Astrocyte of the spinal cord (primary cell): ENCODE measurements at places on chromosomes 2 and 18.

- no peak for DNase-seq
Observed at GRCh38 chr2:26852405-26853306, 4.7 kb downstream of the DPYSL5 start.

- no peak for DNase-seq
Observed at GRCh38 chr2:159050426-159050825, 82.0 kb downstream of the TANC1 start.

DNA sequence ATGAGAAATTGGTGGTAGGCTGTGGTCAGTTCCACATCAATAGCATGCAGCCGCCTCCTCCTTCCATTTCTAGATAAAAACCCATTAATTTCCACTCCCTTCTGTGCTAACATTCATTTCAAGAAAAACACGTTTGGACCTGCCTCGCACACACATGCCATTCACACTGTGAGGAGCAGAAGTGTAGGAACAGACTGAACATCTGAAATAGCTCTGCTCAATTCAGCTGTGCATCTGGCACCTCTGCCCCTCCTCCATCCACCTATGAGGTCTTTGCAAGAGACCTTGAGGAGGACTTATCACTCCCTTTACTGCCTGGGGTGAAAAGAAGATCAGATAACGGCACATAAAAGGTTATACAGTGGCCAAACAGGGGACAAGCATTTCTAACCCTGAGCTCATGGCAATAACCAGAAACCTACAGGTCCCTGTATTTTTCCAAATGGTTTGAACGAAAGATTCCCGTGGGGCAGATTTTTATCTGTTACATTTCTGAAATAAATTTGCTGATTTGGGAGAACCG, 30.8 kb upstream of the LRP2 start:
- DNase-seq: no peak

DNA sequence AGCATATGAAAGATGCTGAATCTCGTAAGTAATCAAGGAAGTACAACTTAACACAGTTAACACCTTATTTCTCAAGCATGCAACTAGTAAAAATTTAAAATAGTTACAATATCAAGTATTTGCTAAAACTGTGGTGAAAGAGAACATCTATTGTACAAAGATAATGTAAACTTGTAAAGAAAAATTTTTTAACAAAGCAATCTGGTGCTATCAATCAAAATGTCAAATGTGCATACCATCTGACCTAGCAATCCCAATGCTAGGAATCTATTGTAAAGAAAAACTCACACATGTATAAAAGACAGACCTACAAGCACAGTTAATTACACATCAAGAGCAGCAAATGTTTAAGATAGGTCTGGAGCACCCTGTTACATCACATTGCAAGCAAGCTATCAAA, 90.1 kb downstream of the SLC66A3 start:
- no peak for DNase-seq

GRCh38 chr2:44983836-44984604, 25.2 kb downstream of the SIX2 start:
- DNase-seq: no peak

GRCh38 chr2:176647325-176648165, 378.3 kb downstream of the MTX2 start:
- no peak for DNase-seq

- DNase-seq: no peak
Observed at GRCh38 chr2:173922760-173923159, 42.4 kb downstream of the SP3 start.

DNA sequence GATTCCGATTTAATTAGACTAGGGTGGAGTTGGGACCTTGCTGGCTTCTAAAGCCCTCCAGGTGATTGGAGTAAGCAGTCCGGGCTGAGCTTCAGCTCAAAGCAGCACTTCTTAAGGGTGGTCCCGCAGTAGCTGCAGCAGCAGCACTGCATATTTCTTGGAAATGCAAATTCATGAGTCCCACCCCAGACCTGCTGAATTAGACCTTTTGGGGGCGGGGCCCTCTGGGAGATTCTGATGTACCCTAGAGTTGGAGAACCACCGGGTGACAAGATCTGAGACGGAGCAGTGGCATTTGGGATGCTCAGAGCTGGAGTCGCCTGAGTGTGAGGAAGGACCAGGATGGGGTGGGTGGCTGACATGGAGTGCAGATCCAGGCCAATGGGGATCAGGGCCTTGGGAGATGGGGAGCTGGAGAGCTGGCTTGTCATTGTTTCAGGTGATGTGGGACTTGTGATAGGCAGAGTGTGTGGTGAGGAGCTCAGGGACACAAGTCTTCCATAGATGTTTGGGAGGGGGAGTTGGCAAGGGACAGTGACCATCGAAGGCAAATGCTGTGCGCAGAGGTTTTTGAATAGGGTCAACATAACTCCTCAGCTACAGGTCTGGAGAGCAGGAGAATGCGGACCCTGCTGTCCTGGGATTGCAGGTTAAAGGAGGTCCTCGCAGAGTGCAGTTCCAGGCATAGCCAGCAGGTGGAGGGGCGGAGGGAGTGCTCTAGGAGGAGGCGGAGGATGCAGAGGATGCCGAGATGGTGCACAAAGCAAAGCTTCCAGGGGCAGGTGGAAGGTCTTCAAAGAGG, 130.9 kb upstream of the RAB12 start:
- DNase-seq: peak; percentile 41

GRCh38 chr2:231009236-231009919, 13.5 kb downstream of the SPATA3 start:
- DNase-seq: no peak

DNA sequence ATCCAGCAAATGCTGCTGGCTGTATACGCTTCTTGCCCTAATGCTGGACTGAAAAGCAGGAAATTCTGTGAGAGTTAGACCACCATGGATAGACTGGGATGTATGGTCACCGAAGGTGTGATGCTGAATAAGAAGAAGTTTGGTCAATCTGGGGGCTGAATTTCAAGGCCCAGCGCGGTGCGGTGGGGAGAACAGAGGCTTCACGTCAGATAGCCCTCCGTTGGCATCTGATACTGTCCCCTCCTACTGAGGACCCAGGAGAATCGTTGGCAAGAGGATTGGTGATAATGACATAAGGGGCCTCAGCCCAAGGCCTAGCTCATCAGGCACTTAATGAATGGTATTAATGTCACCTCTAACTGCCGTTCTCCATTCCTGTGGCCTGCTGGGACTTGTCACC, 97.3 kb upstream of the ST3GAL5 start:
- DNase-seq: no peak

DNA sequence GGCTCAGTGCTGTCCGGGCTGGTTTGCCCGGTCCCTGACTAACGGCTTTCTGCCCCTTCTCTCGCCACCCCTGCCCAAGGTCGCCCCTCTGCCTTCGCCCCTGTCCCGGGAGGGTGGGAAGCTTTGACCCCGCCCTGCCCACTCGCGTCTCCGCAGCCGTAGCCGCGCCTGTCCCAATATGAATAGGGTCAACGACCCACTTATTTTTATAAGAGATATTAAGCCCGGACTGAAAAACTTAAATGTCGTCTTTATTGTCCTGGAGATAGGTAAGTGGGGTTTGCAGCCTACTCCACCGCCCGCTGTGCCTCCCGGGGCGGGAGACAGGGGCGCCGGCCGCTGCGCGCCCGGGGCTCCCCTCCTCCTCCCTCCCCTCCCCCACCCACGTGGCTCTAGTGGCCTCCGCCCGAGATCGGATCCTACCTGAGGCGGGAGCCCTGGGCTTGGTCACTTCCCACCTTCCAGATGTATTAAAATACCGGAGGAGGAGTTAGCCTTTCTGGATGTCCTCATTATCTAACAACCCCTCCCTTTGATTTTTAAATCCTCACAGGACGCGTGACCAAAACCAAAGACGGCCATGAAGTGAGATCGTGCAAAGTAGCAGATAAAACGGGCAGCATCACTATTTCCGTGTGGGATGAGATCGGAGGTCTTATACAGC, 633 bp downstream of the NABP1 start:
- DNase-seq: no peak

DNA sequence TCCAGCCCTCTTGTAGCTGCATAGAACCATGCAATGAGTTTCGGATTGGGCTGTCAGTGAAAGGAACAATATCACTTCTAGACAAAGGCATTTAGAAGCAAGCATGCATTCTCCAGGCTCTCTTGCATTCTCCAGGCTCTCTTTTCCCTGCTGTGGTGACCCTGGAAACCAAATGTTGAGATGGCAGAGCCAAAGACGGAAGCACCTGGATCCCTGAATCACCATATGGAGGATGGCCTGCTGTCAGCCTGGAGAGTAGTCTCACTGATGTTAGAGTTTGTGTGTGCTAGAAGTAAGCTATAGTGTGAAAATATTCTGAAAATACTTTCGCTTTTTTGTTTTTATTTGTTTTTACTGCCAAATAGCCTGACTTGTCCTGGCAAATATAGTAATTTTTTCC, 203.9 kb downstream of the C1D start:
- DNase-seq: no peak

GRCh38 chr2:28137221-28137620, 246.7 kb downstream of the BABAM2 start:
- DNase-seq: peak; percentile 91

DNA sequence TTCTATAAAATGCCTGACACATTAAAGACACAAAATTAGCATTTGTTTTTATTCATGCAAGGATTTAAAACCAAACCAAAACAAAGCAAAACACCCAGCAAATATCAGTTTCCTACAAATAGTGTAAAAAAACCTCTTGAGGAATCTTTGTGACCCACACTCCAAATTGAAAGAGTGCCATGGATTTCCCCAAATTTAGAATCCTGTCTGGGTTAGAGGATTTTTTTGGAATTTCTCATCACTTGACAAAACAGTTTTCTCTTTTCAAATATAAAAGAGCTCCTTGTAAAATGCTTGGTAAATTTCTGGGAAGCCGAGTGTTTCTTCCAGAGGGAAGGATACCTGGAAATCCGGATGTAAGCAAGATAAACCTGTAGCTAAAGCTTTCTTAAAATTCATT, 1.7 kb upstream of the FN1 start:
- DNase-seq: peak; percentile 38

GRCh38 chr2:172311921-172312345, 115.5 kb upstream of the ITGA6 start:
- no peak for DNase-seq

- no peak for DNase-seq
Observed at GRCh38 chr2:161243905-161244304, 64.3 kb upstream of the PSMD14 start.

GRCh38 chr2:187390891-187391290, 57.2 kb downstream of the CALCRL start:
- peak; percentile 86 for DNase-seq

- DNase-seq: no peak
Observed at GRCh38 chr2:65737452-65738011, 305.1 kb upstream of the SPRED2 start.

GRCh38 chr2:19225126-19225525, 133.3 kb downstream of the OSR1 start:
- DNase-seq: no peak

GRCh38 chr18:73244401-73244800, 376.6 kb upstream of the NETO1 start:
- peak; percentile 52 for DNase-seq

DNA sequence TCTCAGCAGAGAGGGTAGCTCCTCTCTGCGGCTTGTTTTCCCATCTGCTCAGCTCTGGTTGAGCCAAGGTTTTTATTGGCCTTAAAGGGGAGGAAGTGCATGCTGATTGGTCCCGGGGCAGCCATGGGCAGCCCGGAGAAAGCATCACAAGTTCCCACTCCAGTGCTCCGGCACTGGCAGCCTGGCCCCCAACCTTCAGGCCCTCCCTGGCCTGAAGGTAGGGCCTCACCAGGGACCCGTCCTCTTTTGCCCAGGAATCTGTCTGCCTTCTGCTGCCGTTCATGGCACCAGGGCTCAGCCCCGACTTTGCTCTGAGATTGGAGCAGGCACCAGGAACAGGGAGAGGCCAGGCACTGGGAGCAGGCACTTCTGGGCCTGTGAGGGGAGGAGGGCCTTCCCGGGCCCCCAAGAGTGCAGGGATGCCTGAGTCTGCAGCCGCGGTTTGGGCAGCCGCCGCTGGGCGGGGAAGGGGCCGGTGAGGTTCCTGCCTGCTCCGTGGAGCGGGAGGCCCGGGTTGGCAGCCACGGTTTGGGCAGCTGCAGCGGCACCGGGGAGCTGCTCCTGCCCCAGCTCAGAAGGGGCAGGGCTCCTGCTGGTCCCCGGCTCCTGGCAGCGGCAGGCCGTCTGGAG, 17.5 kb upstream of the ILKAP start:
- DNase-seq: no peak
